ENCODE measurements at places on chromosomes 1 and 21.

GRCh38 chr1:177174921-177175634 lies 4.3 kb downstream of the BRINP2 start:
- DNase-seq, result no peak

GRCh38 chr1:3128431-3129132 lies 59.6 kb downstream of the PRDM16 start:
- no peak for DNase-seq

DNA sequence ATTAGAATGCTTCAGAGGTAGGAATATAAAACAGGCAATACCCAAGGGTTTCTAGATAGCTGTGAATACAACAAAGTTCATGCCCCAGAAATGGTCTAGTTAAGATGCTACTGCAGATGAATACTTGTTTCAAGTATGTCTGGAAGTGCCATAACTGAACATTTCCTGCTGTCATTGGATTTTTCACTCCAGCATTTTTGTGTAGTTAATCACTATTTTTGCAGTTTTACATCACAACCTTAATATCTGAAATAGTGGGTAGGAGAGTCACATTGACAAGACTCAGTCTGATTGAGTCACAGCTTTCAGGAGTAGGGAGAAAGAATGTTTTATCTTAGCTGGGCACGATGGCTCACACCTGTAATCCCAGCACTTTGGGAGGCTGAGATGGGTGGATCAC lies 126.4 kb upstream of the C1orf21 start:
- no peak for DNase-seq

DNA sequence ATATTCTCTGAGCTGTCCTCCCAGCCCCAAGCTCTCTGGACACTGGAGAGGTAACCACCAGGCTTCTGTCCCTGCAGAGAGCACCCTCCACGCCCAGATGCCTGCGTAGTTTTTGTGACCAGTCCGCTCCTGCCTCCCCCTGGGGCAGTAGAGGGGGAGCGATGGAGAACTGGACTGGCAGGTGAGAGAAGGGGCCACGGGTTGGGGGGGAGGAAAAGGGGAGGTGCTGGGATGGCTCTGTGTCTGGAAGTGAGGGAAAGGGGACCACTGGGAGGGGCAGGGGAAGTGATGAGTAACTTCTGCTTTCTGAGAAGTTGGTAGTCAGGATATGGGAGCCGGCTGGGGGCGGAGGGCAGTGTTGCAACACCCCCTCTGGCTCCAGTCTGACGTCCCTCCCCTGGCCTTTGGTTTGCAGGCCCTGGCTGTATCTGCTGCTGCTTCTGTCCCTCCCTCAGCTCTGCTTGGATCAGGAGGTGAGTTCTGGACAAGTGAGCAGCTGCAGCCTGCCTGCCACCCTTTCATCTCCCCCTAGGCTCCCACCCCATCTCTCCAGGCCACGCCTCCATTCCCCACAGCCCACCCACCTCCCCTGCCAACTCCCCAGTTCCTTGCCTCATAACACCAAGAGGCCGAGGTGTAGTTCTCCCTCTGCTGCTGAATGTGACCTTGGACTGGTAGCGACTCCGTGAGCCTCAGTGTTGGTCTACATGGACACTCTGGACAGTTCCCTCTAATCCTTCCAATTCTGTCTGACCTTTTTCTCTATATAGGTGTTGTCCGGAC lies 3.1 kb downstream of the ADAMTSL4 start:
- DNase-seq, result no peak

GRCh38 chr1:197130677-197131304 lies 15.7 kb downstream of the ASPM start:
- no peak for DNase-seq

DNA sequence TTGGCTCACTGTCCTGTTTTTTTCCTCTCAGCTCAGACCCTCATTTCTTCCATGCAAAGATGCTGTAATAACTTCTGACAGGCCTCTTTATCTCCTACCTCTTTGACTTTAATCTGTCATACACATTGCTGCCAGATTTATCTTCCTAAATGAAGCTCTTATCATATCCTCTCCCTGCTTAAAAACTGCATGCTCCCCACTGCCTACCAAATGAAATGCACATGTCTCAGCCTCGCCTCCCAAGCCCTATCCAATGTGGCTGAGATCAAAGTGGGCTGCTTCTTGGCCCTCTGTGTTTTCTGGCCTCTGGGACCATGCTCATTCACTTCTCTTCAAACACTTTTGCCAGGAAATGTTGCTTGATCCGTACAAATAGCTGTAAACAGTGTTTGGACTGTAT lies 38.3 kb downstream of the IRF2BP2 start:
- no peak for DNase-seq

GRCh38 chr1:230797376-230797920 lies 50.3 kb downstream of the CAPN9 start:
- no peak for DNase-seq

DNA sequence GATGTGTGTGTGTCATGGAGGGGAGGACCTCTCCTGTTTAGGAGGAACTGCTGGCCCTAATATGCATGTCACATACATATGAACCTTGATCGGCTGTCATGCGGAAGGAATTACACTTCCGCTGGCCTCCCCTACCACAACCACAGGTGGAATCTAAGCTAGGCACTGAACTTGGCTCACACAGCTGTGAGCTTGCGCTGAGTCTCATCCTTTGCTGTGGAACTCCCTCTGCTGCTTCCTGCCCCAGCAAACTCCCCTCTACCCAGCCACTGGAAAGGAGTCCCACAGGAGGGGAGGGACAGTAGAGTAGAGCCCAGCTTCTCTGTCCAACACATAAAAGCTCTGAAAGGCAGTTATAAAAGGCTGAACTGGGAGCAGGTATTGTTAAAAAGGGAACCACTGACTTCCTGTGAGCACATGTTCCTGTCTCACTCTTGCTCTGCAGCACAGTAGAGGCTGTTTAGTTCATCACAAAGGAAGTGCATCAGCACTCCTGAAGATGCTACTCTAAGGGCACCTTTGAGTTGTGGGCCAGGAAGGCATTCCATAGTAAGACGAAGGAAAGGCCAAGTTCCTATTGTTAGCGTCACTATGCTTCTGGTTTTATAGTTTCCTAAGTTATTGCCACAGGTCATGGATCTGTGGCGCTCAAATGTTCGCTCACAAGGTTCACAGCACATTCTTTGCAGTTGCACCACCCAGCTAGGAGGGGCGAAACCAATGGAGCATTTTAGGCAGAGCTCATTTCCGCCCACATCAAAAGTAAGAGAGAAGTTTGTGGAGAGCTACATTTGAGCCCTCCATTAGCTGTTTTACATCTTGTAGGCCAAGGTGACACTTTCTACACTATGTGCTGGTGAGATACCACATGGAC lies 17.7 kb upstream of the PTPRC start:
- no peak for DNase-seq

GRCh38 chr1:160167056-160167455 lies 15.7 kb downstream of the ATP1A4 start:
- no peak for DNase-seq

DNA sequence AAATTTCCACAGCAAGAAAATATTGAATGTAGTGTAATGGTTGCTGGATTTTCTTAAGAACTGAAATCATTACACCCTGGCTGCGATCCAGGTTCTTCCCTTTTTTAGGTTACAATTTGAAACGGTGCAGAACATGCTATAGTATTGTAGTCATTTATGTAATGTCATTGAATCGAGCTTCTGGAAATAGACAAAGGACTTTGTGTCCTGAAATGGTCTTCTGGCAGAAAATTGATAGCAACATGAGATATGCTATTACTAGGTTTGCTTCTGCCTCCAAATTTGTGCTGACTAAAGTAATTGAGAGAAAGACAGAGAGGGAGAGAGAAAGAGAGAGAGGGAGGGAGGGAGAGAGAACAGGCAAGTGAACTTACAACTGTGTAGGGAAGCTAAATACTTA lies 146.2 kb upstream of the NFIA start:
- DNase-seq, result no peak

DNA sequence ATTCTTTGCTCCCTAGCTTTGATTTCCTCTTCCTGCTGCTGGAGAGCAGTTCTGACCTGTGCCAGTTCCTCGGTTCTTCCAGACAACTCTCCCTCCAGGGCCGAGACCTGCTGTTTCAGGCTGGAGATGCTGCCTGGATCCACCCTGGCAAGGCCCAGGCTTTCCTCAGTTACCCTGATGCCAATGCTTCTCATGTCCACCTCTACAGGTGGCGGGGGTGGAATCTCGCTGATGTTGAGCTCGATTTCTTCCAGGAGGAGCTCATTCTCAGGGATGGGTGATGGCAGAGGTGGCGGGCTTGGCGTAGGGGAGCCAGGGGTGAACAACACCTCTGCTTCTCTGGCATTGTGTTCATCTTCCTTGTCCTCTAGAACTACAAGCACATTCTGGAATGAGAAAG lies 45.3 kb downstream of the KANK4 start:
- no peak for DNase-seq

- no peak for DNase-seq
These were observed 12.7 kb downstream of the SLC37A1 start for GRCh38 chr21:42526379-42526727.

DNA sequence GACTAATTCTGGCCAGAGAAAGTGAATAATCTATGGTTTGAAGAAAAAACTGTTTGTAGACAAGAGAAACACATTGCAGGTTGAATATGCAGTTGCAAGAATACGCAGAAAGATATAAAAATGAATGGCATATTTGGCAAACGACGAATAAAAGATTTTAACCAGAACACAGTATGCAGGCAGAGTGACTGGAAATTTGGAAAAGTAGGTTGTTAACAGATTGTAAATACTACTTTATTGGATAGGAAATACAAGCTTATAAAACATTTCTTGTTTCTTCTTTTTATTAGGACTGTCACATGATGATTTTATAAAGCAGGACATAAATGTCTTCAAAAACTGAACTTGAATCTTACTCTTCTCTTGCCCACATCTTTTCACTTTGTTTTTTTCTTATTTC lies 573.3 kb upstream of the PBX1 start:
- DNase-seq, result no peak
